Naive thymus-derived CD4-positive, alpha-beta T cell (primary cell): ENCODE measurements at places on chromosomes 2 and 18. TPM values are rescaled to one million over a fixed set of nuclear protein-coding genes. Genes with fewer than 3 reads are reported as not detected.

CLIP4 gene
- 51.2 TPM for total RNA-seq

OSR1 gene
- not detected for total RNA-seq

GRCh38 chr18:23844991-23845680 is 155.9 kb downstream of the LAMA3 start:
- DNase-seq: no peak

- DNase-seq: no peak
Measured at GRCh38 chr2:98556344-98557033, 51.8 kb downstream of the COA5 start.
